Suppressor macrophage treated with lipopolysaccharide for 1 hour (primary cell): ENCODE measurements at places on chromosomes 1 and 21.
A peak's percentile ranks its signal among the peaks of the same experiment; 100 is the strongest.

DNA sequence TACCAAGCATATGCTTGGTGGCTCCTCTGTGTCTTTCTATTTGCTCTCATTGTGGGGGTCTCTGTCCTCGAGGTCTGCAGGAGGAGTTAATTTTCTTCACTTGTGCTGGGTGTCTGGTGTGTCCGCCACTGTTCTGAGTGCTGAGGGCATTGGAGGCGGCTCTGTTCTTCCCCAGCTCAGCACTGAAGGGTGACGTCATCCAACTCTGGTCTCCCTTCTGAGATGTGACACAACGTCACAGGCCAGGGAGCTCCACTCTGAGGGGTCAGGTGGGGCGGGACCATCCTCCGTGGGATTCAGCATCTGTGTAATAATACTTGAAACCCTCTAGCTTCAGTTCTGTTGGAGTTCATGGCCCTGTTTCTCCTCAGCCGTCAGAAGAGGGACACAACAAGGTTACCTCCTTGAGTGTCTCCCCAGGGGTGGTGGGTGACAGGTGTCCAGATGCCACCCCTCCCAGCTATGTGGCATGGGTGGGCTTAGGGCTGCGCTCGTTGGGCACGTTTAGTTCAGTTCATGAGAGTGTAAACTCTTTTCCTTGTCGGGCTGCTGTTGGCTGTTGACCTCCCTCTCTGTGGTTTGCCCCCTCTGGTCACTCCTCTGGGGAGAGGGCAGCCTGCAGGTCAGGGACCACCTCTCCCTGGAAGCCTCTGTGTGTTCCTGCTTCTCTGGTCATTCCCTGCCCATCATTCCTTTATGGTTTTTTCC, 3.1 kb downstream of the IBA57 start:
- peak; percentile 35 for DNase-seq

DNA sequence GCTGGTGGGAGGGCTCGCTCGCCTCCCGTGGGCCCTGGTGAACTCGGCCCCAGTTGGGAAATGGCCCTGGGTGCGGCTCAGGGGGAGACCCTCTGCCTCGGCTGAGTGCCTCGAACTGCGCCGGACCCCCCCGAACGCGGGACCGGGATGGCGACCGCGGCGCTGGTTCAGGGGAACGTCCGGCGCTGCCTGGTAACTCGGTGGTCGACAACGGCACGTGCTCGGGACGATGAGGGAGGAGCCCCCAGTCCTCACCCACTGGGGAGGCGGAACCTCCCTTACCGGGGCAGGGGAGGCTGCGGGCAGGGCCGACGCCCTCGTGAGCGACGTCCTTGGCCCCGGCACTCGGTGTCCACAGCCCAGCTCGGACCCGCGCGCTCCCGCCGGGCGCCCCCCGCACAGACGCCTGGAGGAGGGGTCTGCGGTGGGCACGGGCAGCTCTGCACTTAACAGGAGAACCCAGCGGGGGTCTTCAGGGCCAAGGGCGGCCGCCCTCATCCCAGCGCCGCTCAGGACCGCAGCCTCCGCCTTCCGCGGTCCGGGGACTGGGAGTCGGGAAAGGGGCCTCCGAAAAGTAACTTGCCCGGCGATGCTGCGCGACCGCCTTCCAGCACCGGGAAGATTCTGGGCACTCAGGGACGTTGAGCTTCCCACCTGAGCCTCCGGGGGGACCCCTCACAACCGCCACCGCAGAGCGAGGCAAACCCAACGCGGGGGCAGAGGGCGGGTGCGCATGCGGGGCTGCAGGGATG, 1.7 kb downstream of the HES4 start:
- DNase-seq: no peak

DNA sequence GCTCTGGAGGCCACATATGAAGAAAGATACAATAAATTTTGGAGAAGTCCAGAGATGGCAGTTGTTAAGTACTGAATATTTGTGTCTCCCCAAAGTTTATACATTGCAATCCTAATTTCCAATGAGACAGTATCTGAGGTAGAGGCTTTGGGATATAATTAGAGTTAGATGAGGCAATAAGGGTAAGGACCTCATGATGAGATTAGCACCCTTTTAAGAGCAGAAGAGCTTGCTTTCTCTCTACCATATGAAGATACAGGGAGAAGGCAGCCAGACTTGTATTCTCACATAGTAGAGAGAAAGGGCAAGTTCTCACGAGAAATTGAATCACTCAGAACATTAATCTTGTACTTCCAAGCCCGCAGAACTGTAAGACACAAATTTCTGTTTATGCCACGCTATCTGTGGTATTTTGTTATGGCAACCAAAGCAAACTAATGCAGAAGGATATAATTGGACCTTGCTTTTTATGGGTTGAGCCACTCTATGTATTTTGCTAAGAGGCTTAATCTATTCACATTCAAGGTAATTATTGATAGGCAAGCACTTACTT, 430.1 kb downstream of the KCNT2 start:
- DNase-seq: no peak

DNA sequence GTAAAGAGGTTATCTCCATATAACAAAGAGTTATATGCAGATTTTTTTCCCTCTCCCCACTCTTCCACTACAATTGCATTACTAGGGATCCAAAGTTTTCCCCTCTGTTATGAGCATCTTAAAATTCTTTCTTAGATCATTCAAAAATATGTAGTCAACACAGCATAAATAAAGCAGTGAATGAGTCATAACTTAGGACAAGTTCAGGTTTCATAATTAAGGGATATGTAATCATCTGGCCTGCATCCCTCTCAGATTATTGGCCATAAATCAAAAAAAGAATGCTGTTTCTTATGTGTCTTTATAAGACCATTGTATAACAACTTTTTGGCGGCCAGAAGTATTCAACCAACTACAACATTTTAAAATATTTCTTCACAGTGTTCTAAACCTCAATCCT, 1526.1 kb downstream of the KCNT2 start:
- no peak for DNase-seq

DNA sequence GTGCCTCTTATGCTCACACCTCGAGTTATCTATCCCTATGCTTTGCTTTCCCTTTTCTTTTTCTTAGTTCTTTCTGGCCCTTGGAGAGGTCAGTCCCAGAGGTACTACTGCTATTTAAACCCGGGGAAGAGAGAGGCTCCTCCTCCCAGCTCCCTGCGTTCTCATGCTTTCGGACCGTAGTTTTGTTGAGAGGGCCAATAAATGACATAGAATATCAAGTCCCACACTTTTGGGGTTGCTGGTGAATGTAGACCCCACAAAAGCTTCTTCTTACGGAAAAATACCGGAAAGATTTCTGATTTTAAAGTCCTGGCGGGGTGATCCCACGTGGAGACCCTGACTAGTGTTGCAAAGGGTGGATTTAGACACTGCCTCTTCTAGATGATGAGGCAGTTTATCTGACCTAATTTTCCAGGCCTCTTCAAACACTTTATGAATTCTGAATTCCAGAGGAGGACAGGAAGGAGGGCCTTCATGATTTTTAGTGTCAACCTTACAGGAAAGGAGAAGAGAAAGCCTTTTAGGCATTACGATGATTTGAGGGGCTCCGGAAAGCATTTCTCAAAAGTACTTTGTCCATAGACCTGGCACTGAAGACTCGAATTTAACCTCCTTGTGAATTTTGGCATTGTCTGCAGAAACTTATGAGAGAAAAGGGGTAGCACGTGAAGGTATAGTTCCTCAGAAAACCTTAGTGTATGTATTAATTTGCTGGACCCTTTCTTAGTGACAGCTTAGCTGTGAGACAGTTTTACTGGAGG, 694 bp downstream of the TMEM167B start:
- DNase-seq: peak; percentile 58

DNA sequence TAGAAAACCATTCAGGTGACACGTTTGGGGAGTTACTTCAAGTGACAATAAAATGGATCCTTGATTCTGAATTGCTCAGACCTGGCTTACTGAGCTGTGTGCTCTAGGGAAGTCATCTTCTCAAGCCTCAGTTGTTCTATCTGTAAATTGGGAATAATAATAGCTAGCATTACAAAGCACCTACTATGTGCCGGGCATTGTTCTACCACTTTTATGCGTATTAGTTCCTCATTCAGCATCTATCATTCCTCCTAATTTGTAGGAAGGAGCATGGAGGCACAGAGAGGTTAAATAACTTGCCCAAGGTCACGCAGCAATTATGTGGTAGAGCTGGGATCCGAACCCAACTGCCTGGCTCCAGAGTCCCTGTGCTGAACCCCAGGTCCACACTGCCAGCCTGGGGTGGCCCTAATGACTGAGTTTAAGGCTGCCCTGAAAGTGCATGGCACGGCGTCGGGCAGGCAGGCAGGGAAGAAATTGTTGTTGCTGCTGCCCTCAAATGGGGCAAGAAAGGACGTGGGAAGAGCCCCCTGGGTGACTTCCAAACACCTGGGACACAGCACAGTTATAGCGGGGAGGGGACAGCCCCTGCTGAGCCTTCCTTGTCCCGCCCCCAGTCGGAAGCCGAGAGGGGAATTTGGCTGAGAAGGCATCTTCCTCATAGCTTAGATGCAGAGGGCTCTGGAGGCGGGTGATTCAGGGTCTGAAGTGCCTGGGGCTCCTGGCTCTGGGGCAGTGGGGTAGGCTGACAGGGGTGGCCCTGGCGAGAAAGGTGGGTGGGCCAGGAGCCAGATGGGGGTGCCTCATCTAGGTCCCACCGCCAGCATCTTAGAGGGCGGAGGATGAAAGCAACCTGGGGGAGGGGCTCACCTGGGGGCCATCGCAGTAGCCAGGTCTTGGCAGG, 86.5 kb upstream of the IFFO2 start:
- DNase-seq: peak; percentile 88
